GM23338 (cell line): ENCODE measurements at places on chromosomes 3 and 15. TPM values are rescaled to one million over a fixed set of nuclear protein-coding genes. Genes with fewer than 3 reads are reported as not detected.
A peak's percentile ranks its signal among the peaks of the same experiment; 100 is the strongest.

GRCh38 chr3:170324962-170325361 lies 32.6 kb upstream of the SKIL start:
- no peaks in the 10 kb centered on the region for H3K27me3 ChIP-seq
- H3K27ac ChIP-seq = no peak overlapping the region
- peak; percentile 65 for DNase-seq
- H3K4me3 ChIP-seq = no peak overlapping the region
- peaks cover 43% of the 10 kb centered on the region for H3K4me1 ChIP-seq
- peaks cover 6% of the 10 kb centered on the region; the same call in 1 of the 2 replicates for H3K36me3 ChIP-seq

DNA sequence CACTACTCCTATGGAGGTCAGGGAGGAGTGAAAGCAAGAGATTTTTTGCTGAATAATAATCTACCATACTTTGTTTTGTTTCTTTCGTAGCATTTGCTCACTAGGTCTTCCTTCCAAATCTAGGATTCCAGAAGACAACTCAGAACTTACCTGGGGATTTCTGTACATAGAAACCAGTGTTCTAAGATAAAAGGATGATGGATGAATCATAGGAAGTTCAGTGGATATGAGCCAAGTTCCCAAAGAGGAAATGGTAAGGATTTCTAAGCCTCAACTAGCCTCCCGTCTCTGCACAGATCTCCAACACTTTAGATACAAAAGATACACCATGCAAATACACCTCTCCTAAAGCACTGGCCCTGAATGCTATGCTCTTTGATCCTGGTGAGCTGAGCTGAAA lies 283.9 kb downstream of the TAFA4 start:
- DNase-seq = no peak
- H3K36me3 ChIP-seq = no peaks in the 10 kb centered on the region
- H3K4me3 ChIP-seq = no peak overlapping the region
- no peaks in the 10 kb centered on the region for H3K4me1 ChIP-seq

GRCh38 chr15:66147440-66147839 lies 106.1 kb downstream of the MEGF11 start:
- no peak overlapping the region for H3K4me3 ChIP-seq
- no peak overlapping the region for H3K27ac ChIP-seq
- no peak for DNase-seq
- no peaks in the 10 kb centered on the region for H3K36me3 ChIP-seq
- H3K27me3 ChIP-seq = no peaks in the 10 kb centered on the region

GRCh38 chr3:10019326-10019725 lies 6.9 kb upstream of the FANCD2 start:
- DNase-seq = no peak
- no peak overlapping the region for H3K4me3 ChIP-seq
- H3K27me3 ChIP-seq = no peaks in the 10 kb centered on the region
- no peaks in the 10 kb centered on the region for H3K36me3 ChIP-seq
- H3K4me1 ChIP-seq = no peaks in the 10 kb centered on the region
- H3K27ac ChIP-seq = no peak overlapping the region

Gene NR2E3
- 0.62 and 1.3 TPM in 2 replicates for total RNA-seq
